Stimulated activated CD4-positive, alpha-beta T cell treated with anti-CD3 and anti-CD28 coated beads, Interleukin-1b, Interleukin-23, amount 100 ng/mL, for 48 hours (primary cell): ENCODE measurements at places on chromosomes 1 and 21.
A peak's percentile ranks its signal among the peaks of the same experiment; 100 is the strongest.

GRCh38 chr1:84892705-84893618, at the start of gene LPAR3:
Gene LPAR3, minus strand, starts transcription at chr1:84893206. Its CDS starts 27,086 bp downstream, at chr1:84866120.
- DNase-seq, result peak; percentile 5

DNA sequence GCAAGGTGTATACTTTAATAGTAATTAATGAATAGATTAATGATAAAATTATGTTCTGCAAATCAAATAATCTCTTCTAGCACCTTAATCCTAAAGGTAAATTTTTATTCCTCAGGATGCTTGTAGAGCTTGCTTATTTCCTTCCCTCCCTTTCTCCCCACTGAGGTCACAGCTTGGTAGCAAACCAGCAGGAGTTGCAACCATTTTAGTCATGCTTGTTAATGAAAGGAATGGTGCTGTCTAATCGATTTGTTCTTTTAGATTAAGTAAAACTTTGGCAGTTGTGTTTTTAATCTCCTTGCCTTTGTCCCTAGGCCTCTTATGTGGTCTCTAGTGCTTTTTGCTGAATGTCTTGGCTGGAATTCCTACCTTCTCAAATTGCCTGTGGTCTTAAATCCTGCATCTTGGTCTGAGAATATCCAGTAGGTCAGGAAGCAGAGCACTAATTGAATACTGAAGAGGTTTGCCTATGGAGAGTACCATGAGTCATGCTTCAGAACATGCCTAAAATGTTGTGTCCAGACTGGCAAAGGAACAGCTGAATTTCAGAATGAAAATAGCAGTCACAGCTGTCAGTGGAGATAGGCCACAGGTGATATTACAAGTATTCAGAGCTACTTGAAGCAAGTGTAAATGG, 36.3 kb upstream of the RWDD3 start:
- DNase-seq, result no peak

- peak; percentile 9 for DNase-seq
Observed at GRCh38 chr1:206012086-206012859, 9.1 kb upstream of the RAB7B start.

GRCh38 chr1:235712812-235713211, 63.2 kb upstream of the GNG4 start:
- no peak for DNase-seq

DNA sequence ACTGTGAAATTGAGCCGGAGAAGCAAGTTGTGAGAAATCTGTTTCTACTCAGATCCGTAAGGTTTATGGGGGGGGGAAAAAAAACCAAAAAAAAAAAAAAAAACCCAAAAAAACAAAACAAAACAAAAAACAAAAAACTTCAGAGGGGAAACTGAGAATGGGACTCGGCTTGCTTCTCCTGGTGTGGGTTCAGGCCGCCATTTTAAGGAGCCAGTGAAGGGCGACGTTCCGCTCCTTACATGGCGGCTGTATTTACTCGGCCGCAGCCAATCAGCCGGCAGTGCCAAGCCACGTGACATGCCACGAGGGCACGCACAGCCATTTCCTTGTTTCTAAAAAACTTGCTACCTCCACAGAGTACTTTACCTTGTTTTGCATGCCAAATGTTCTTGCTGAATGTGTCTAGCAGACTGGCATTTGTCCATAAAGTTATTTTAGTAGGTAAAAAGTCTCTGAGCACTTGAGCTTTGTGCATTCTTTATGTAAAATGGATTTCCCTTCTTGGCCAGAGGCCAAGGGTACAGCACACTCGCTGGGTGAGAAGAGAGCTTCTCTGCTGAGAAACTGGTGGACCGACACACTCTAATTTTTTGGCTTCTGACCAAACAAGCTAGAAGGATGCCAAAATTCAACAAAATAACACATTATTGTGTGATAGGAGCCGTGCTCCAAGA, 101.8 kb downstream of the NFIA start:
- DNase-seq, result no peak

GRCh38 chr1:46394108-46394871, at the start of gene FAAH:
Gene FAAH, plus strand, starts transcription at chr1:46394317. Its CDS starts 32 bp downstream, at chr1:46394349.
- DNase-seq, result peak; percentile 42

DNA sequence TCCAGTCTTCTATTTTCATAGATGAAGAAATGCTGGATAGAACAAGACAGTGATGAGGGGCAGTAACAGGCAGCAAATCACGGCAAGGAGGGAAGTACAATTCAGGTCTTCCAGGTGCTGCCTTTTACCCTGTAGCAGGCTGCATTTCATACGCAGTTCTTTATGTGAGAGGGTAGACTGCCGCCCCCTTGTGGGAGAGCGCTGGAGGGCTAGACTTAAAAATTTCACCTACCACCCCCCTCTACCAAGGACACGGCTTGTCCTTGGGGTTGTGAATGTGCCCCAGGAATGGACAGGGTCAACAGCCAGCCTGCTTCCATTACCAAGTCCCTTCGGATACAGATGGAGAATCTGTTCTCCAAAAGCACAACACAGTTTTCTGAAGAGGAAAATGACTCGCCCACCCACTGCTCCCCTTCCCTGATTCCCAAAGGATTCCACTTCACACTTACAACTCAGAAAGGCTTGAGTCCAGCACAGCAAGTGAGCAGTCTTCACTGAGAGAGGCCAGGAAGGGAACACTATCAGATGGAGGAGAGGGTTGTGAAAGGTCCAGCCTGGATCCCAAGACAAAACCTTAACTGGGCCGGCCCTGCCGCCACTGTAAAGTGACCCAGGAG, 7.4 kb downstream of the WDR77 start:
- peak; percentile 53 for DNase-seq

GRCh38 chr1:198734323-198735008, 95.6 kb downstream of the PTPRC start:
- DNase-seq, result no peak

DNA sequence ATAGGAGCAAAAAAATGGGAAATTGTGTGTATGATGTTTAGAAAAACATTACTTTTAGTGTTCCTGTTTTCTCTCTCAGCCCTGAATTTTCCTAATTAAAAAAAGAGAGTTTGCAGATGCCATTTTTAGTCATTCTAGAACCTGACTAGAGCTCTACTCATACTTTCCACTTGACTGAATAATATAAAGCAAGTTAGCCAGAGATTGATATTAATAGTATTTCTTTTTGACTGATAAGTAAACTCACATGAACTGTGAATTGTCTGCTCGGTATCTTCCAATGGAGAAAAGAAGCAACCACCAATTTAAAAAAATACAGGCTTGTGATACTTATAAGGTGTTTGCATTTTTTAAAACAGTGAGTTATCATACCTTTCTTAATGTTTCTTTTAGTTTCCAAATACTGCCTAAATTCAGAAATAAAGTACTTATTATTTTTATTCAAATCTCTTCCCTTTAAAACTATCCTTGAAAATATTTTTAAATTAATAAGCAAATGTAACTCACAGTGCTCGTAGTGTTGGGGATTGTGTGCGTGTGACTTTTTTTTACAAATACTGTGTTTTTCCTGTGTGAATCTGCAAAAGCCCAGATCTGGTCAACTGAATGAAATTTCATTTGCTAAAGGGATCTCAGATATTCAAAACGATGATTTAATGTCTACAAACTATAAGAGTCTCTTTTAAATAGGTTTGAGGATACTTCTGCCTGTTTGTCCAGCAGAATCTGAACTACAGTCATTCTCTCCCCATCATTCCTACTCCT, 9.8 kb downstream of the RAP1A start:
- DNase-seq, result no peak

- no peak for DNase-seq
Observed at GRCh38 chr1:181488866-181489265, 5.5 kb downstream of the CACNA1E start.

- DNase-seq, result peak; percentile 75
Observed at GRCh38 chr1:24536391-24536840, 19.5 kb upstream of the NCMAP start.

GRCh38 chr1:236686815-236687160, 489 bp downstream of the ACTN2 start:
- DNase-seq, result peak; percentile 5

- no peak for DNase-seq
Observed at GRCh38 chr1:116580446-116581322, 9.9 kb upstream of the CD58 start.

GRCh38 chr1:89001510-89001909, 9.1 kb upstream of the KYAT3 start:
- DNase-seq, result no peak

DNA sequence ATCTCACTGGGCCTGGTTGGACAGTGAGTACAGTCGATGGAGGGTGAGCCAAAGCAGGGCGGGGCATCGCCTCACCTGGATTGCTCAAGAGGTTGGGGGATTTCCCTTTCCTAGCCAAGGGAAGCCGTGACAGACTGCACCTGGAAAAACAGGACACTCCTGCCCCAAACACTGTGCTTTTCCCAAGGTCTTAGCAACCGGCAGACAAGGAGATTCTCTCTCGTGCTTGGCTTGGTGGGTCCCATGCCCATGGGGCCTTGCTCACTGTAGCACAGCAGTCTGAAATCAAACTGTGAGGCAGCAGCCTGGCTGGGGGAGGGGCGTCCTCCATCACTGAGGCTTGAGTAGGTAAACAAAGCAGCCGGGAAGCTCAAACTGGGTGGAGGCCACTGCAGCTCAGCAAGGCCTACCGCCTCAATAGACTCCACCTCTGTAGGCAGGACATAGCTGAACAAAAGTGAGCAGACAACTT, 11.3 kb downstream of the C1orf105 start:
- DNase-seq, result no peak

DNA sequence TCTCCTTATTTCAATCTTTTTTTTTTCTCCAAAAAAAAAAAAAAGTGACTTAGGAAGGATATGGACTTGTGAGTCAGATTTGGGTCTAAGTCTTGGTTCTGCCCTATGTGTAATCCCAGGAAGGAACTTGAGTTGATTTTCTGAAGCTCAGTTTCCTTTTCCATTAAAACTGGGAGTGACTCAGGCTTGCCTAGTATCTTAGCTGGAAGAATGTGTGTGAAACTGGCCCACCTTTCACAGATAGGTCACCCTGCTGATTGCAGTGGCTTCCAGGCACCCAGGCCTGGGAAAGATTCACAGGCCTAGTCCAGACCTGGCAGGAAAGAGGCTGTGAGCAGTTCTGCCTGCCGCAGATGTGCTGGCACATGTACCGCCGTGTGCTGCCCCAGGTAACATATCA, 218.3 kb upstream of the HOOK1 start:
- DNase-seq, result peak; percentile 2

- DNase-seq, result no peak
Observed at GRCh38 chr1:155064832-155065429, 1.4 kb downstream of the EFNA4 start.

DNA sequence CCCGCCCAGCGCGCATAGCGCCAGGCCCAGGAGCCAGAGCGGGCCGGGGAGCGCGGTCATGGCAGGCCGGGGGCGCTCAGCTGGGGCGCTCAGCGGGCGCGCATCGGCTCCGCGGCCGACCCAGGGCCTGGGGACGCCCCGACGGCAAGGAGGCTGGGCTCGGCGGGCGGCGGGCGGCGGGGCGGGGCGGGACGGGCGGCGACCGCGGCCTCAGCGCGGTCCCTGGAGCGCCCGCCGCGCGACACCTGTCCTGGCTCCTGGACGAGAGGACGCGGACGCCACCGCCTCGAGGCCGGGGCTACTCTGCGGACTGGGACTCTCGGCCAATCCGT, 273 bp downstream of the BMP8B start:
- DNase-seq, result no peak

DNA sequence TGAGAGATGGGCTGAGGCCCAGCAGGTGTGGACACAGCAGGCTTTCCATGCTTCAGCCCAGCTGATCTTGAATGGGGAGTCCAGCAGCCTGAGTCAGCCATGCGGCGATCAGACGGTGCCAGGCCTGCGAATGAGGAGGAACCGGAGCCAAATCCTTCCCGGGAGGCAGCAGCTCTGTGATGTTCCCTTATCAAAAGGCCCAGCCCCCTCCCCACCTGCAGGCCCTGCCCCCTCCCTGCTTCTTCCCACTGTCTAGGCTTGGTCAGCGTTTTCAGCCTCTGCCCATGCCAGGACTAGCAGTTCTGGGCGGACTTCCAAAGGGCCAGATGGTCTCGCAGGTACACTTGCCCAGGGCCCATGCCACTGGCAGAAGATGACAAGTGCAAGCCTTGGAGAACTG, 253.8 kb downstream of the KAZN start:
- DNase-seq, result no peak

DNA sequence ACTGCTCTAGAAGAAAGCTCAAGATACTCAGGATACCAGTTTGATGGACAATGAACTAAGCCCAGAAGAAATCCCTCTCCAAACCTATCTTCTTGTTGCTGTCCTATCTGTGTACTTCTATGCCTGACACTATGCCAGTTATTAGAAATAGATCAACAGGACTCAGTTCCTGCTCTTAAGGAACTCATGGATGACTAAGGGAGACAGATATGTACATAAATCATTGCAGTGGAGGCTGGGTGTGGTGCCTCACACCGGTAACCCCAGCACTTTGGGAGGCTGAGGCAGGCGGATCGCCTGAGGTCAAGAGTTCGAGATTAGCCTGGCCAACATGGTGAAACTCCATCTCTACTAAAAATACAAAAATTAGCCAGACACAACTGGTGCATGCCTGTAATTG, 42.4 kb upstream of the AK4 start:
- no peak for DNase-seq

- no peak for DNase-seq
Observed at GRCh38 chr1:156006666-156007376, 13.9 kb downstream of the SSR2 start.

DNA sequence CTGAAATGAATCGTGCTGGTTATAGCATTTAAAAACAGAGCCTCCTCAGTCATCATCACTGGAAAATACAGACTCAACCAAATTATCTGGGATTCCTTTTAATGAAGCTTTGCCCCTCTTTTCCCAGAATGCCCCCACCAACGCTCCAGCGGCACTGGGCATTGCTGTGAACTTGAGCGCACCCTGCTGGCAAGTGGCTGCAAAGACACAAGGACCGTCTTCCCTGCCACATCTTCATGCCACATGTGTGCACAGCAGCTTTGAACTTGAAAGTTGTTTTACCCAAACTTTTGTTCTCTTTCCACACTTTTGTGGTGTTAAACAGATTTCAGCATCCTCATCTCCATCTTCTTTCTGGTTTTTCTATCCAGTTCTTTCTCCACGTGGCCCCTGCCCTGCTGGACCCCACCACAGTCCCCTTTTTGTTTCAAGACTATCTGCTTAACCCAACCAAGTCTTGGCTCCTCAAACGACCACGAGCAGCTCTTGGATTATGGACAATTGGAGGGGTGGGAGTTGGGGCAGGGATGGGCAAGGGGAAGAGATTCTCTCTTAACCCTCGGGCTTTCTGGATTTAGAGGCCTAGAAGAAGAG, 12.8 kb upstream of the LMX1A start:
- DNase-seq, result peak; percentile 26

GRCh38 chr1:106366627-106367319, 689.7 kb upstream of the PRMT6 start:
- no peak for DNase-seq
